ENCODE measurements at places on chromosomes 3 and 15.

DNA sequence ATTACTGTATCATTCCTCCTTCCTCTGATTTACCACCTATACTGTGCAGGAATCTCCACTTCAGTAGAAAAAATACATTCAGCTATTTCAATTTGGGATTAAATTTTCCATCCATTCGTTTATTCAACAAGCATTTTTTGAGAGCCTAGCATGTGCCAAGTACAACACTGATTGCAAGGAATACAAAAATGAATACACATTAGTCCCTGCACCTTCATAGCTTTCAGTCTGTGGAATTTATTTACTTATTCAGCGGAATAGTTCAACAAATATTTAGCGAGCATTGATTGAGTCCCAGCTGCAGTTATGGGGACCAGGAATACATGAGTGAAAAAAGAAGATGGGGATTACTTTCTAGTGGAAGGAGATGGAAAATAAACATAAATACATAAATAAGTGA lies 606.8 kb upstream of the TBL1XR1 start:
- no peak for DNase-seq

- DNase-seq = no peak
These were observed 281.4 kb downstream of the BCHE start for GRCh38 chr3:165555785-165556184.

GRCh38 chr15:45919806-45920205 lies 285.0 kb downstream of the SQOR start:
- DNase-seq = no peak

- DNase-seq = no peak
These were observed 424.5 kb downstream of the TIGIT start for GRCh38 chr3:114718071-114718897.

- no peak for DNase-seq
These were observed 5.4 kb upstream of the TBC1D5 start for GRCh38 chr3:17747890-17748247.

GRCh38 chr3:128152419-128153155 lies 694 bp upstream of the EEFSEC start:
- DNase-seq = no peak

DNA sequence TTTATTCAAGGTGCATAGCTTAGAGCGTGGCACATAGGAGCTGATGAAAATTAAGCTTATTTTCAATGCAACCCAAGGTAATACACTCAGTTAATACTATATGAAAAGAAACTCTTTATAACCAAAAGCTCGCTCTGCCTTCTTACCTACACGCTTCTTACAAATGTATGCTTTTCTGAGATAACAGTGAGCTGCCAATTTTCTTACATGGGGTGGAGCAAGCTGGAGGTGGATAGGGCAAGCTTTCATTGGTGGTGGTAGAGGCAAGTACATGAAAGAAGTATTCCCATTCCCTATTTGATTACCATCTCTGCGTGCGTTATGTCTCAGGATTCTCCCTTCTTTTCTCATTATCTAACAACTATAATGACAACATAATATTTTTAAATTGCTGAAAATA lies 8.9 kb downstream of the DZIP3 start:
- no peak for DNase-seq

DNA sequence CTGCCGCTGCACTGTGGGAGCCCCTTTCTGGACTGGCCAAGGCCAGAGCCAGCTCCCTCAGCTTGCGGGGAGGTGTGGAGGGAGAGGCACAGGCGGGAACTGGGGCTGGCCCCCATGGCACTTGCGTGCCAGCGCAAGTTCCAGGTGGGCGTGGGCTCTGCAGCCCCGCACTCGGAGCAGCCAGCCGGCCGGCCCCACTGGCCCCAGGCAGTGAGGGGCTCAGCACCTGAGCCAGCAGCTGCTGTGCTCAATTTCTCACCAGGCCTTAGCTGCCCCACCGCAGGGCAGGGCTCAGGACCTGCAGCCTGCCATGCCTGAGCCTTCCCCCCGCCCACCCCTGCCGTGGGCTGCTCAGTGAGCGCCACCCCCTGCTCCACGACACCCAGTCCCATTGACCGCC lies 4.6 kb upstream of the GPR156 start:
- no peak for DNase-seq

DNA sequence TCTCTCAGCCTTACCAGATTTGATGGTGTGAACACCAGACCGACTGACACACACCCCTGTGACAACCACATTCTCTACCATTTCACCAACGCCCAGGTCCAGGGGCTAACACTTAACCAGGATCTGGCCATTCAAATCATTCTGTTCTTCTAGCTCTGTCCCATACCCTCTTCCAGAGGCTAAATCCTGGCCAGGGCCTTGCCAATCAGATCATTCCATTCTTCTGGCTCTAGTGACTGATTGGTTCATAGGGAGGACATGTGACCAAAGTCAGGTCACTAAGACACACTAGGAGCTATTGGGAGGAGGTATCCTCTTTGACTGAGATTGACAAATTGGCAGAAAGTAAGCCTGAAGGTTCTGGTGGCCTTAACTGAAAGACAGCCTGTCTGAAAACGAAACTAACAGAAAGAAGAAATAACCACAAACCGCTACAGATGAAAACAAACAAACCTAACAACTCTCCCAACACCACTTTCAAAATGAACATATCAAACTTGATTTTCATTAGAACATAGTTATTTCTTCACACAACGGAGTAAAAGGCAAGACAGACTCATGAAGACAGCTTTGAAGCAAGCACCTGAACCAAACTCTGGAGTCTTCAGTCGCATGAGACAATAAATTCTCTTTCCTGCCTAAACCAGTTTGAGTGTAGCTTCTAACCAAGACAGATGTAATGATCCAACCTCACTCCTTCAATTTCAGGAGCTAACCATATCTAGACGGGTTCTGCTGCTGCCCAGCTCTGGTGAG lies 68.5 kb downstream of the TRANK1 start:
- DNase-seq = no peak

DNA sequence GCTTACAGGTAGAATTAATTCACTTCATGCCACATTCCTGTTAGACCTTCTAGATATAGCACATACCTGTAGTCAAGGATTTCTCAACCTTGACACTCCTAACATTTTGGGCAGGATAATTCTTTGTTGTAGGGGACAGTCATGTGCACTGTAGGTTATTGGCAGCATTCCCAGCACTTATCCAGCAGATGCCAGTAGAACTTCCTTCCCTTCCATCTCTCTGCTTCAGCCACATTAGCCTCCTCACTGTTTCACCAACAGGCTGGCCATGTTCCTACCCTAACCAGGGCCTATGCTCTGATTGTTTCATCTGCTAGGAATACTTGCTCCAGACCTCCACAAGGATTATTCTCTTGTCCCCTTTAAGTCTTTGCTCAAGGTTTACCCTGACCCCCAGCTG lies 68.0 kb upstream of the STAC start:
- no peak for DNase-seq

All from right hindlimb (tissue), 1 donor.